ENCODE measurements at places on chromosomes 3 and 15.

DNA sequence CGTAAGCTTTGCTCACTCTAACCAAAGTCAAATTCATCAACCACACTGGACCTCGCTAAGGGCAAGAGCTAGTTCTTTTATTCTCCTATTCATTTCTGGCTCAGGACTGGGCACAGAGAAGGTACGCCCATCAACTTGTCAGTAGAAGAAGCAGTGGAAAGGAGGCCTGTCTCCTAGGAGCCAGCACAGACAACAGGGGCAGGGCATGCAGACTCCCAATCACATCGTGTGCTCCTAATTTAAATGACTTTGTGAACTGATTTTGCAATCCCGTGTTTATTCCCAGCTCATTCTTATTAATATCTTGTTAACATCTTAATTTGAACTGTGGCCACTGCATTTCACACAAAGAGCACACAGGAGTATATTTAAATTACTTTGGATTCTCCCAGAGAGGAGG is 161.1 kb upstream of the BCL6 start:
- no peak overlapping the region for H3K27ac ChIP-seq
- H3K36me3 ChIP-seq = no peaks in the 10 kb centered on the region
- no peak overlapping the region for H3K4me3 ChIP-seq
- no peaks in the 10 kb centered on the region for H3K27me3 ChIP-seq

DNA sequence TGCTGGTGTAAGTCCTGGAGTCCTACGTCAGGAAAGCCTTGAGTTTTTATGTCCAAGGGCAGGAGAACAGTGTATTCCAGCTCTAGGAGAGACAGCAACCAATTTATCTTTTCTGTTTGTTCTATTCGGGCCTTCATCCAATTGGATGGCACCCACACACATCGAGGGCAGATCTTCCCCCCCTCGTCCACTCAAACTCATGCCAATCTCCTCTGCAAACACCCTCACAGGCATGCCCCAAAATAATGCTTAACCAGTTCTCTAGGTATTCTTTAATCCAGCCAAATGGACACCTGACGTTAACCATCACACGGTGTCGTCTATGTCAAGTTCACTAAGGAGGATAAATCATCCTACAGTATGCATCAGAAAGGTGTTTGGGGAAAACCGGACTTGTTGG is 102.5 kb upstream of the TRPM1 start:
- H3K4me1 ChIP-seq = peaks cover 9% of the 10 kb centered on the region
- H3K27ac ChIP-seq = no peak overlapping the region
- no peak for DNase-seq
- no peaks in the 10 kb centered on the region for H3K36me3 ChIP-seq
- no peaks in the 10 kb centered on the region for H3K27me3 ChIP-seq

GRCh38 chr3:143885780-143886427 is 37.6 kb upstream of the SLC9A9 start:
- DNase-seq = no peak
- no peaks in the 10 kb centered on the region for H3K36me3 ChIP-seq

DNA sequence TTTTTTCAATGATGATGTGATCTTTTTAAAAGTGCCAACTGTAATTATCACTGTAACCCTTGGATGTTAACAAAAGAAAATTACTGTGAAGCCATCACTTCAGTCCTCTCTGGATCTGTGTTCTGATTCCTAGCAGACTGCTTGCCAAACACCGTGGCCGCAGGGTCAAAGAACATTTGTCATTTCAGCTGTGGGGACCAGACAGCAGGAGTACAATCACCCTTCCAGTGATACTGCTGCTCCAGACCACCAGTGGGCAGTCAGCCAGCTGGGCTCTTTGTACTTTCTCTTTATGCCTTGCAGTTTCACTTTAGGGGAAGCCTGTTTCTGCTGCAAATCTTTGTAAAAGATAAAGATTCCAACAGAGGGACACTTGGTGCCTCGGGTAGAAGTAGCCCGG is 770.0 kb downstream of the GRM7 start:
- H3K27me3 ChIP-seq = no peaks in the 10 kb centered on the region
- H3K36me3 ChIP-seq = no peaks in the 10 kb centered on the region
- no peak overlapping the region for H3K27ac ChIP-seq
- DNase-seq = no peak
- H3K4me1 ChIP-seq = no peaks in the 10 kb centered on the region

DNA sequence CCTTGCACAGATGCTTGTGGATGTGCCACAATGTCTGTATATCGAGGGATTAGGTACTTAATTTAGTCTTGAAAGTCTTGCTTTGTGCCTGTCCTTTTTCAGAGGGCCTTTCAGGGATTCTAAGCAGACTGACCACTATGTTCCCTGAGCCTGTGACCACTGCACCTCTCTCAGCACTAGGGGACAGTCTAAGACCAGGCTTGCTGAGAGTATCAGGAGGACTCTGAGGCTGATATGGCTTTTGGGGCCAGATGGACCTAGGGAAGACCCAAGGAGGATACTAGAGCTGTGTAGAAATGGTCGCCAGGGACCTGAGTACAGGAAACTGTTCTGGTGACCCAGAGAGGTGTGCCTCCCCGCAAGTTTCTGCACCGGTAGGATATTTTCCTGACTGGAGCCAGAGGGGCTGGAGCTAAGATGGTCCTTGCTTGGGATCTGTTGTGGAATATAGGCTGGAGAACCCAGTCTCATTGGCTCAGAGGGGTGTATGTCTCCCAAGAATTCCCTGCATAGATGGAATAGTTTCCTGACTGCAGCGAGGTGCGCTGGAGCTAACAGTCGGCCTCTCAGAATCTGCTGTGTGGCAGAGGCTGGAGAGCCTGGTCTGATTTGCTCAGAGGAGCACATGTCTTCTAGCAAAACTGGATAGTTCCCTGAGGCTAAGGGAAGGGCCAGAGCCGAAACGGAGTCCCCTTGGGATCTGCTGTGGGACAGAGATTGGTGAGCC is 213.2 kb upstream of the DCBLD2 start:
- no peak overlapping the region for H3K4me3 ChIP-seq
- no peaks in the 10 kb centered on the region for H3K36me3 ChIP-seq
- DNase-seq = no peak
- H3K27ac ChIP-seq = no peak overlapping the region

GRCh38 chr15:100769975-100770340 is 109.7 kb upstream of the ALDH1A3 start:
- DNase-seq = peak; percentile 42
- no peaks in the 10 kb centered on the region for H3K36me3 ChIP-seq
- H3K27me3 ChIP-seq = peaks cover 22% of the 10 kb centered on the region
- H3K4me1 ChIP-seq = no peaks in the 10 kb centered on the region

GRCh38 chr3:22106213-22106896 is 355.3 kb upstream of the ZNF385D start:
- no peaks in the 10 kb centered on the region for H3K27me3 ChIP-seq
- no peak overlapping the region for H3K4me3 ChIP-seq
- no peaks in the 10 kb centered on the region for H3K4me1 ChIP-seq
- H3K36me3 ChIP-seq = no peaks in the 10 kb centered on the region
- no peak overlapping the region for H3K27ac ChIP-seq

DNA sequence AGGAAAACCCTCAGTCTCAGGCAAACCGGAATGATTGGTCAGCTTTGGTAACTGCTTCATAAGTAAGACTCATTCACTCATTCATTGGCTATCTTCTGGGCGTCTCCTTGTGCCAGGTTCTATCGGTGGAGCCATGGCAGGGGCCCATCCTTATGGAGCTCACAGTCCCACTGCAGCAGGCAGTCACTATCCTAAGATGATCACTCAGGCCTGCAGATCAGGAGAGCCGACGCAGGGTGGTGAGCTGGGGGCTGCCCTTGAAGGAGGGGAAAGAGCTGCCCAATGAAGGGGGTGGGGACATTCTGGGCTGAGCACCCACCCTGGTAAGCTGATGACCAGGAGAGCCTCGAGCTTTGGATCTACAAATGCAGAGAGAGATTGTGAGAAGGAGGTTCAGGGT is 20.5 kb upstream of the FGD5 start:
- peaks cover 32% of the 10 kb centered on the region for H3K4me1 ChIP-seq
- H3K27me3 ChIP-seq = no peaks in the 10 kb centered on the region
- H3K27ac ChIP-seq = no peak overlapping the region
- no peaks in the 10 kb centered on the region for H3K36me3 ChIP-seq

DNA sequence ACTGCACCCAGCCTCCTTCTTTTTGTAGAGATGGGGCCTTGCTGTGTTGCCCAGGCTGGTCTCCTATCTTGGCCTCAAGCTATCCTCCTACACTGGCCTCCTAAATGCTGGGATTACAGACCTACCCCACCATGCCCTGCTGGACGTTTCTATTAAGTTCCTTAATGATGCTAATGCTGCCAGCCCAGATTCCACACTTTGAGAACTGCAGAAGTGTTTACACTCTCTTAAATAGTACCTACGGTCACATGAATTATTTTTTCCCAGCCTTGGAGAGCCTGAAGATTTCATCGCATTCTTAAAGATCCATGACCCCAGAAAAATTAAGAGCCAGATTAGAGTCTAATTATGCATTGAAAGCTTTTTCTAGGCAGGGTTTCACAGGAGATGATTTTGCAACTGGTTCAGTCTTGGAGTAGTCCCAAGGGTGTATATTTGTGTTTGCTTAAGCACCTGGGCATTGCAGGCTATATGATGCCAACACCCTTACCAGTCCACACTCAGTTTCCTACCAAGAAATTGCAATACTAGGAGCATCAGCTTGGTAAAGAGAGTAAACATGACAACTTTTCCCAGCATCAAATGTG is 36.6 kb downstream of the TM4SF4 start:
- H3K4me1 ChIP-seq = peaks cover 14% of the 10 kb centered on the region
- no peaks in the 10 kb centered on the region for H3K36me3 ChIP-seq
- DNase-seq = no peak
- H3K4me3 ChIP-seq = no peak overlapping the region

- H3K4me3 ChIP-seq = no peak overlapping the region
- no peaks in the 10 kb centered on the region for H3K27me3 ChIP-seq
- DNase-seq = no peak
- peaks cover 7% of the 10 kb centered on the region for H3K4me1 ChIP-seq
Measured at GRCh38 chr3:48064292-48064829, 48.1 kb upstream of the MAP4 start.

DNA sequence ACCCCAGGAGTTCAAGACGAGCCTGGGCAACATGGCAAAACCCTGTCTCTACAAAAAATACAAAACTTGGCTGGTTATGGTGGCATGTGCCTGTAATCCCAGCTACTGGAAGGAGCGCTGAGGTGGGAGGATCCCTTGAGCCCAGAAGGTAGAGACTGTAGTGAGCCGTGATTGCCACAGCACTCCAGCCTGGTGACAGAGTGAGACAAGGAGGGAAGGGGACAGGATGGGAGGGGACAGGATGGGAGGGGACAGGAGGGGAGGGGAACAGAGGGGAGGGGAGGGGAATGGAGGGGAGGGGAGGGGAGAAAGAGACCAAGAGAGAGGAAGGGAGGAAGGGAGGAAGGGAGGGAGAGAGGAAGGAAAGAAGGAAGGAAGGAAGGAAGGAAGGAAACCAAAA is 11.0 kb downstream of the COLQ start:
- no peaks in the 10 kb centered on the region for H3K27me3 ChIP-seq
- H3K36me3 ChIP-seq = no peaks in the 10 kb centered on the region
- H3K4me3 ChIP-seq = no peak overlapping the region
- no peak overlapping the region for H3K27ac ChIP-seq
- no peak for DNase-seq
- H3K4me1 ChIP-seq = peaks cover 6% of the 10 kb centered on the region

GRCh38 chr15:27438403-27439375 is 467.7 kb downstream of the GABRG3 start:
- H3K4me3 ChIP-seq = no peak overlapping the region
- no peaks in the 10 kb centered on the region for H3K4me1 ChIP-seq
- no peaks in the 10 kb centered on the region for H3K36me3 ChIP-seq
- no peak overlapping the region for H3K27ac ChIP-seq

- no peaks in the 10 kb centered on the region for H3K27me3 ChIP-seq
- peaks cover 8% of the 10 kb centered on the region for H3K4me1 ChIP-seq
- H3K4me3 ChIP-seq = no peak overlapping the region
- DNase-seq = no peak
- H3K36me3 ChIP-seq = no peaks in the 10 kb centered on the region
Measured at GRCh38 chr3:171817074-171817800, 7.0 kb upstream of the PLD1 start.

- H3K27me3 ChIP-seq = no peaks in the 10 kb centered on the region
- no peaks in the 10 kb centered on the region for H3K4me1 ChIP-seq
- DNase-seq = no peak
- H3K27ac ChIP-seq = no peak overlapping the region
Measured at GRCh38 chr3:134749802-134750553, 45.1 kb upstream of the EPHB1 start.

DNA sequence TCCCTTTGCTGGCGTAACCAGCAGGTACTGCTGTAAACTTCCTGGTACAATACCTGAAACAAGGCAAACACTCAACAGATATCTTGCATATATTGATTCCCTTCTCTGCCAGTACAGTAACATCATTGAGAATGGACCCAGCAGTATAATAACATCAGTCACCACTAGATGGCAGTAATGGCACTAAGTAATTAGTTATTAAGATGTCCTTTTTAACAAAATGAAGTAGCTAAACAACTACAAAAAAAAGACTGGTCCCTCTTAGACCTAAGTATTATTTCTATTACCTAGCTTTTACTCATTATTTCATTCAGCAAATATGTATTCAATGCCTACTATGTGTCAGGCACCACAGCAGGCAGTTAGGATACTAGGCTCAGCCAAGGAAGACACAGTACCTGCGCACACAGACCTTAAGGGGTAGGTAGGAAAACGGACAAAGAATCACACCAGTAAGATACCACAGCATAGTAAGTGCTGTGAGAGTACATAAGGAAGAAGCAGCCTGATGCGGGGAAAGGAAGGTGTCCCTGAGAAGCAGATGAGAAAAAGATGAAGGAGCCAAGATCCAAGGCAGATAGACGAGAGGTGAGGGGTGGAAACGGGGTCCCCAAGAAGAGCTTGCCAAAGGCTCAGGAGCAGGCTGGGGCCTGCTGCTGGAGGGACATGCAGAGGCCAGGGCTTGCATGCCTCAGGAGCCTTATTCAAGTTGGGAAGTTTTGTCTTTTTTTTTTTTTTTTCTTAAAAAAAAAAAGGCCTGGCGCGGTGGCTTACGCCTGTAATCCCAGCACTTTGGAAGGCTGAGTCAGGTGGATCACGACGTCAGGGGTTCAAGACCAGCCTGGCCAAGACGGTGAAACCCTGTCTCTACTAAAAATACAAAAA is 102.7 kb upstream of the CHD2 start:
- no peaks in the 10 kb centered on the region for H3K36me3 ChIP-seq
- DNase-seq = no peak

- H3K27ac ChIP-seq = no peak overlapping the region
- no peak for DNase-seq
- H3K36me3 ChIP-seq = no peaks in the 10 kb centered on the region
- H3K27me3 ChIP-seq = no peaks in the 10 kb centered on the region
Measured at GRCh38 chr15:87981969-87982368, 274.6 kb downstream of the NTRK3 start.

Measured in spleen (tissue), 13 donors.